Mammary epithelial cell (primary cell): ENCODE measurements at places on chromosomes 7 and 10.

DNA sequence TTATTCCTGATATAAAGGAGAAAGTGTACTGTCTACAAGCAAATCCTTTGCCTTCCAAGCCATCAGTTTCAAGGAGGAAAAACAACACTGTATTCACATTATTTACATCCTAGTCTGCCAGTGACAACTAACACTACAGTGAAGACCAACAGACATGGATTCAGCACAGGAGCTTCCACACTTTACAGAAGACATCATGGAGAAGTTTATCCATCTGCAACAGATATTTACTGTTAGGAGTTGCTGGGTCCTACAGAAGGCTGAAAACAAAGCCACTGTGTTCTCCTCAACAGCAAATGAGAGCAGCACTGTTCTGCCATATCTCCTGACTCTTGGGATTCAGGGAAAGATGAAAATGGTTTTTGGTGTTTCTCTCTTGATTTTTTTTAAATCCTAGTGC is 31.9 kb downstream of the NAPEPLD start:
- DNase-seq: no peak

GRCh38 chr10:107013258-107014006 is 151.1 kb downstream of the SORCS1 start:
- DNase-seq: no peak

- no peak for DNase-seq
These were observed 153.3 kb upstream of the INSYN2A start for GRCh38 chr10:127349737-127350136.

DNA sequence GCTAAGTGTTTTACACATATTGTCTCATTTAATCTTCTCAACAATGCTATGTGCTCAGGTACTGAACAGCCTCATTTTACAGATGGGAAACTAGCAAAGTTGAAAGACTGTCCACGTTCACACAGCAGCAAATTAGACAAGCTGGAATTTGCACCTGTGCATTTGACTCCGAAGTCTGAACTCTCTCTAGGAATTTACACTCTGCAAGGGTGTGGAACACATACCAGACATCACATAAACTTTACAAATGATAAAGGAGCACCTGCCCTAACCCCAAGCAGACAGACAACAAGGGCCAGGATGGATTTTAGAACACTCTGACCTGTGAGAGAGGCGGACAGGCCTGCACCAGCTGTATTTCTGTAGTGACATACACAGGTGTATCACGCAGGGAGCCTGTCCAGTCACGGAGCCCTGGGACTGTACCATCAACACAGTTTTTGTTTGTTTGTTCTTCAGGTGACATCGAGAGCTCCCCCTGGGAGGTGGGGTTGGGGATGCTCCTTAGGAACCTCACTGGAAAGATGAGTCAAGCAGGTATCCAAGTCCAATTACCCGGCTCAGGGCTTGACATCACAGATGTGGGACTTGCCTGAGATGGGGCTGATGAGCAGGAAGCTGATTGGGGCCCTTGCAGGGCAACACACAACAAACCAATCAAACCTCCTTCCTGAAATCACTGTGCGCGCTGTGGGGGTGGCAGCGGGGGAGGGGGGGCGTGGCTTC is 31.0 kb downstream of the MKI67 start:
- no peak for DNase-seq

DNA sequence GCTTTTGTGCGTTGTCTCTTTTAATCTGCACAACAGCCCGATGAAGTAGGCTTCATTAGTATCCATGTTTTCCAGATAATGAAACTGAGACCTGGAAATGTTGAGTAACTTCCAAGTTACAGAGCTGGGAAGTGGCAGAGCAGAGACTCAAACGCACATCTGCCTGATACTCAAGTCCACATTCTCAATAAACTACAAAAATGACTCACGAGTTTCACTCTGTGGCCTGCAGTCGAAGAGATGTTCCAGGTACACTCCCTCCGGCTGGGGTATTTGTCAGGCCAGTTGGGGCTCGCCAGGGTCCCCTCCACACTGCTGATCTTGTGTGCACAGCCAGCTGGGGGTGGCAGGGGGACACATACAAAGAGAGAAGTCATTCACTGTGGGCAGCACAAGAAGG is 17.7 kb upstream of the OPALIN start:
- DNase-seq: peak; percentile 83
